GM04503 (cell line): ENCODE measurements at places on chromosomes 7 and 10.

- DNase-seq, result no peak
Measured at GRCh38 chr10:133198206-133198605, 31.8 kb upstream of the UTF1 start.

DNA sequence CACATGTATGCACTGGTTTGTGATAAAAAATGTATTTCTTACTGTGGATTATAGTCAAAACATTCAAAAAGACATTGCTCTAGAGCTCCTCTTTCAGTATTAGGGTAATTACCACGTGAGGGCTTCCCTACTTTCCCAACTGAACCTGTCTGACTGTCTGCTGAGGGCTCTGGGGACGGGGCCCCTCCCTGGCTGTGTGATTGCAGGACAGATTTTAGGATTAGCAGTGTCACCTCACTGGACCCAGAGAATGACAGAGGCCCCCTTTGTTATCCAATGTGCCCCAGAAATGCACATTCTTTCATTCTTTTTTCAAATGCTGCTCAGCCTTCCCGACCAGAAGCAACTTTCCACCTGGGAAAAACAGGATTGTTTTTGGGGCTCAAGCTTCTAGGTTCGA, 43.6 kb upstream of the MXI1 start:
- DNase-seq, result no peak

DNA sequence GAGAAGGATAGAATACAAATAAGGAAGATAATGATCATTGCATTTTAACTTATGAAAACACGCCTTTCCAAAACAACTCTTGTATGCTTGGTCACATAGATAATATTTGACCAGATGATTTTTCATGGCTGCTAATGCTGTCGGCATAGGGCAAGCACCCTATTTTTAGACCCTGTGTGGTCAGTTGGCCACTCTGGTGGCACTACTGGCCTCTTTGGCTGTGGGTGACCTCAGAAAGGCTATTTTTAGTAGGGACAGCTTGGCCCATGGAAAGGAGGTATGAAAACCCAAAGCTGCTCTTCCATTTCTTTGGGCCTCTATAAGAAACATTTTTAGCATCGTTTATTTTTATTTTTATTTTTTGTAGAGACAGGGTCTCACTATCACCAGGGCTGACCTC, 12.3 kb downstream of the BMPER start:
- DNase-seq, result no peak

DNA sequence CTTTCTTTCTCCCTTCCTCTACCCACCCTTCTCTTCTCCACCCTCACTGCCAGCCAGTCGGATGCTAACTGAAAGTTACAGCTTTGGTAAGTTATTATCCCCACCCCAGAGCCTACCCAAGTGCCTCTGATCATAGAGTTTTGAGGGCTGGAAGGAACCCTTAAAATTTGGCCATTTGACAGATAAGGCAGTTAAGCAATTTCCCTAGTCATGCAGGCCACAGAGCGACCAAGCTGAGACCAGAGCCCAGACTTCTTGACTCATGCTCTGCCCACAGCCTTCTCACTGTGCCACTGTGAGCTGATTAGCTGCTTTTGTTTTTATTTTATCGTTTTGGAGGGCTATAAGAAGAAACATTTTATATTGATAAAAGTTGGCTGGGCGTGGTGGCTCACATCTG, 17.2 kb downstream of the SAP25 start:
- DNase-seq, result peak; percentile 62

- no peak for DNase-seq
Measured at GRCh38 chr7:26645121-26645520, 219.3 kb downstream of the SKAP2 start.

DNA sequence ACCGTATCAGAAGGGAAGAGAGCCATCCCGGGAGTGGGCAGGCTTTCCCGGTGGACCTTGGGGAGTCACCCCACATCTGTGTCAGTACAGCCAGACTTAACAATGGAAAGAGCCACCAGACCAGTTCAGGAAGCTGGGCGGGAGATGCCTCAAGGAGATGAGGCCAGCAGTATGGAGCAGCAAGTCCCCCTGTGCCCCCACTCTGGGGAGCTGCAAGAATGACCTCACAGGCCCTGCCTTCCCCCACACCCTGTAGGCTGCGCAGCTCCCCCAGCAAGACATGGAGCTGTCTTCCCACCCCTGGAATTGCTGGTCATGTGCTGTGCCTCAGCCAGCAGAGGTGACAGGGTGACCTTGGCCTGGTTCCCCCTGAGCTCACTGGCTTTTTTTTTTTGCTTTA, 76.8 kb upstream of the INSIG1 start:
- DNase-seq, result no peak

DNA sequence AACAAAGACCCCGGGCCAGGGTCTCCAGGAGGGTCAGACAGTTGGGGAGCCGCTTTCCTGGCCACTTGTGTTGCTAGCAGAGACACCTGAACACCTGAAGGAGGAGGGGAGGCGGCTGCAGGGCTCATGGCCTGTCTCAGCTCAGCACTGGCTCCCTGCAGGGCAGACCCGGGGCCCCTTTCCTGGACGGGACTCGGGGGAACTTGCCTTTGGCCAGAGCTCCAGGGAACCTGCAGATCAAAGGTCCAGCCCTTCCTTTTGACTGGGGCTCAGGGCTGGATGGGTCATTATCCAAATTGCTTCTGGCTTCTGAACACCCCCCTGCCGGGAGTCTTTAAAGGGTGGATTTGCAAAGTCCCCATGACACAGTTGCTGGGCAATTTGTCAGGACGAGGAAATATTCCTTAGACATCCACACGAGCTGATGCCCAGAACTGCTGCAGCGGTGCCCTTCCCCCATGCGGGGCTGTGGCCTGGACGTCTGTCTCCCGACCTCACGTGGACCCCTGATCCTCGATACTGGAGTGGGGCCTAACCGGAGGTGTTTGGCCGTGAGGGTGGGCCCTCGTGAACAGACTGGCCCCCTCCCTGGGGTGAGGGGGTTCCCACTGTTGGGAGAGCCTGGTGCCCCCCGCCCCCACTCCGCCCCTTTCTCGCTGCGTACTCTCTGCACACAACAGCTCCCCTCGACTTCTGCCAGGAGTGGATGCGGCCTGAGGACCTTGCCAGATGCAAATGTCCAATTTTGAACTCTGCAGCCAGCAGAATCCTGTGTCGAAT, 194.3 kb downstream of the ELFN1 start:
- no peak for DNase-seq

DNA sequence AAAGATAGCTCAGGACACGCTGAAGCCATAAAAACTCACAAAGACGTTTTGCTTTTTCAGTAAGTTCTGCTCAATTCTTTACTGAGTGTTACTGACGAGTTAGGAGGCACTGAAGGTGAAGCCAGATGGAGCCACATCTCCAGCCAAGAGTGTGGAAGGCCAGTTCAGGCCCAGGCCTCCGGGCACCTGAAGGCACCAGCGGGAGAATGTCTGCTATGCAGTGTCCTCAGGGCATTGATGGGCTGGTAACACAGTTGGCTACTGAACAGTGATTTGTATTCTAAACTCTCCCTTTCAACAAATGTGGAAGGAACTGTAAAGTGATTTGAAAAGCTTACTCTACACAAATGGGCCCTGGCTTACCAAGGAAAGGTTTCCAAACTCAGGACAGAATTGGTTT, 64.8 kb upstream of the SVIL start:
- no peak for DNase-seq

DNA sequence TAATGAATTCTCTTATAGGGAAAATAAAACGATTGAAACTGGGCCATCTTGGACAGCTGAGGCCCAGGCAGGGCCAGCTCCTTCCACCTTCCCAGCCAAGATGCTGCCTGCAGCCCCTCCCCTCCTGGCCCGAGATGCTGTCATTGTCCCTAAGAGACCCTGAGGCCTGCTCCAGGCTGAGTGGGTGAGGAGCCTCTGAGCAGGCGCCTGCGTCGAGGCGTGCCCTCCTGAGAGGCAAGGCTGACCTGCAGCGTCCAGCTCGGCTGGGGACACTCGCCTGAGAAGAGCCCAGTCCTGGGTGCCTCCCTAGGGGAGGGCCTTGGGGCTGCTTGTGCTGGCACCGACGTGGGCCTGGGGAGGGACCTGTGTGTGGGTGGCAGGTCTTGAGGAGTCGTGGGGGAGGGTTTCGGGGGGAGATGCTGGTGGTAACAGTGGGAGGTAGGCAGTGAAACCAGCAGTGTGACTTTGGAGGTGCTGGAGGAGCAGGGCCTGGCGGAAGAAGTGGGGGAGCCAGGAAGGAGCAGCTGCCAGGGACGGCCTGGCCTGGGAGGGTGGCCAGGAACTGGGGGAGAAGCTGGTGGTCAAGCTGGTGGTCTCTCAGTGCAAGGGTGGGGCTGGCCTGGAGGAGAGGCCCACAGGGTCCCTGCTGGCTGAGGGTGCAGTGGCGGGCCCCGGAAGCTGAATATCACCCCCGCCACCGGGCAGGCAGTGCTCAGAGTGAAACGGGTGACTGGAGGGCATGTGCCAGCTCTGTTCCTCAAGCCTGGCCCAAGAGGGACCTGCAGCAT, 7.9 kb downstream of the GPR146 start:
- DNase-seq, result no peak

- no peak for DNase-seq
Measured at GRCh38 chr7:136900005-136900404, 31.6 kb downstream of the CHRM2 start.

DNA sequence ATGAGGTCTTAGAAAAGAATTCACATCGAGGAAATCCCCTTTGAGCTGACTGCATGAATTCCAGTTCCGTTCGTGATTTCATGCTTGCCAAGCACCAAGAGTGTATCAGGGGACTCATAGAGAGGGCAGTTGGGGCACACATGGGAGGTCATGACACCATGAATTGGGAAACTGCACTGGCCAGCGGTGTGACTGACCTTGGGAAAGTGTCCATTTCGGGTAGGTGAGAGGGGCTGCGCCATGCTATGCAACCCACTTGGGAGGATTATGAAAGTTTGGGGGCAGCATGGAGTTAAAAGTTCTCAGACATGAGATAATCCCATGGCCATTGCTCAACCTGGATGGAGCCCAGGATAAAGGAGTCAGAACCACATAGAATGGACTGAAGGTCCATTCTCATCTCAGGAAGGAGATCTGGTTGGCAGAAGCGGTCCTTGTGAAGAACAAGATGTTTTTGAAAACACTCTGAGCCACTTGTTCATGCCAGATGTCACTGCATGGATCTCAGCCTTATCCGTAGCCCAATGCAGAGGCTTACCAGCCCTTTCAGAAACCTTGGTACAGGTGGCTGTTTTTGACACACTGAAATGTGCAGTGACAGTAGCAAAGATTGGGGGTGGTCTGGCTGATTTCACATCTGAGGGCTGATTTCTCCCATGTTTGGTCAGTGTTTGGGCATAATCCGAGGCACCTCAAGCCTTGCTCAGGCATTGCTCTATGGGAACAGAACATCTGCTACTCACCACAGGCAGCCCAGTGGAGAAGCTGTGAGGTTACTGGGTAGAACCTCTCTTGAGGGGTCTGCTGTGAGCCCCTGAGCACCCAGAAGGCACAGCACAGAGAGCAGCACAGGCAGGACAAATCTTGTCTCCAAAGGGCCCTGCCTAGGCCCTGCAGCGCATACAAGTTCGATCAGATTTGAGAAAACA, 252.3 kb downstream of the CXCL12 start:
- DNase-seq, result no peak

- no peak for DNase-seq
Measured at GRCh38 chr10:110431659-110432058, 66.0 kb upstream of the DUSP5 start.

DNA sequence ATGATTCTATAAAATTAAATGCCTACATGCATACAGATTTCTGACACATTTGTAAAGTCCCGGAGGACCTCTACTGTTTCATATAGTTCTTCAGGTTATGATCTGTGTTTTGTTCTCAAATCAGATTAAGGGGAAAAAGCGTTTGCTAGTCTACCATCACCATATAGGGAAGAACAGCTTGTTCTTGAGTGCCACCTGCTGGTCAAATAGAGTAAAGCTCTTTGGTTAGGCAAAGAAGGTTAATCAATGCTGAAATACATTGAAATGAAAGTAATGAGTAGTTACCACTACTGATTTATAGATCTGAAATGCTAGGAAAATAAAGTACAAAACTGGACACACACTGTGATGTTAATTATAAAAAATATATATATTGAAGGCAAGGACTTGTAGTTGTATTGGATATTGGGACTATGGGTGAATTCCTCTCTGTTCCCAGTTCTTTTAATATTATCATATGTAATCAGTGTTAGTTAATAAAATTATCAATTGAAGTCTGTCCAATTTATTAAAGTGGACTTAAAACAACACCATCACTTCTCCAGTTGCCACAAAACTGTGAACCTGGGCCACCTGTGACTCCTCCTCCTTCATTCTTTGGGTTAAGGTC, 72.6 kb upstream of the PDLIM1 start:
- DNase-seq, result no peak

GRCh38 chr10:17673471-17674061, 29.6 kb downstream of the STAM start:
- peak; percentile 81 for DNase-seq

- DNase-seq, result no peak
Measured at GRCh38 chr7:82925331-82925730, 237.4 kb downstream of the PCLO start.

GRCh38 chr7:3455806-3456595, 154.9 kb downstream of the SDK1 start:
- DNase-seq, result no peak

GRCh38 chr10:62540389-62540788, 166.2 kb downstream of the ZNF365 start:
- DNase-seq, result no peak

GRCh38 chr7:158735935-158736334, 31.3 kb upstream of the NCAPG2 start:
- no peak for DNase-seq

GRCh38 chr7:93219868-93220267, 6.4 kb downstream of the HEPACAM2 start:
- DNase-seq, result no peak

DNA sequence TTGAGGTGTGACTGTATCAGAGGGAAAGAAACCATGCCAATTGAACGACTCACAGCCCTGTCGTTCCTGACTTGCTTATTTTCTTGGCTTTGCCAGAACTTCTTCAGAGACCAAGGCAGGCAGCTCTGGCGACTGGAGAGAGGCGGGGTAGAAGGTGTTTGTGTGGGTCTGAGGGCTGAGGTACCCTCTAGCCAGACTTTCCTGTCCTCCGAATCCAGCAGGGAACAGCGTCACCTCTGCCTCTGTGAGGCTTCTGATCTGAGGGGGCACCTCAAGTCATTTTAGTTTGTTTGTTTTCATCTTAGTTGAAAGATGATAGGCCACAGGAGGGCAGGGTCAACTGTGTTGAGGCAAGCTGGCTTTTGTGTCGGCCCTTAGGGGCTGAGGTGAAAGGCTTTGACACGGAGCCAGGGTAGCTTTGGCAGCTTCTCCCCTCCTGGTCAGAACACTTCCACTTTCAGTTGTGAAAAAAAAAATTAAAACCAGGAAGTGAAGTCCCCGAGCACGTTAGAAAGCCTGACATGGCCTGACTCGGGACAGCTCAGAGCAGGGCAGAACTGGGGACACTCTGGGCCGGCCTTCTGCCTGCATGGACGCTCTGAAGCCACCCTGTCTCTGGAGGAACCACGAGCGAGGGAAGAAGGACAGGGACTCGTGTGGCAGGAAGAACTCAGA, 1.9 kb downstream of the ACSL5 start:
- no peak for DNase-seq

GRCh38 chr10:110404825-110405224, 92.9 kb upstream of the DUSP5 start:
- no peak for DNase-seq

GRCh38 chr10:21002091-21002878, 105.2 kb upstream of the NEBL start:
- no peak for DNase-seq
